ENCODE measurements at places on chromosomes 3 and 15.

GRCh38 chr15:90192961-90193786, 8.0 kb upstream of the SEMA4B start:
- H3K36me3 ChIP-seq, result no peaks in the 10 kb centered on the region
- H3K4me3 ChIP-seq, result no peak overlapping the region
- no peaks in the 10 kb centered on the region for H3K27me3 ChIP-seq
- no peak for DNase-seq
- no peaks in the 10 kb centered on the region for H3K4me1 ChIP-seq
- H3K27ac ChIP-seq, result no peak overlapping the region

GRCh38 chr3:74080056-74080461, 455.3 kb upstream of the PDZRN3 start:
- no peak overlapping the region for H3K27ac ChIP-seq
- DNase-seq, result no peak
- peaks cover 2% of the 10 kb centered on the region for H3K4me1 ChIP-seq
- H3K36me3 ChIP-seq, result no peaks in the 10 kb centered on the region

DNA sequence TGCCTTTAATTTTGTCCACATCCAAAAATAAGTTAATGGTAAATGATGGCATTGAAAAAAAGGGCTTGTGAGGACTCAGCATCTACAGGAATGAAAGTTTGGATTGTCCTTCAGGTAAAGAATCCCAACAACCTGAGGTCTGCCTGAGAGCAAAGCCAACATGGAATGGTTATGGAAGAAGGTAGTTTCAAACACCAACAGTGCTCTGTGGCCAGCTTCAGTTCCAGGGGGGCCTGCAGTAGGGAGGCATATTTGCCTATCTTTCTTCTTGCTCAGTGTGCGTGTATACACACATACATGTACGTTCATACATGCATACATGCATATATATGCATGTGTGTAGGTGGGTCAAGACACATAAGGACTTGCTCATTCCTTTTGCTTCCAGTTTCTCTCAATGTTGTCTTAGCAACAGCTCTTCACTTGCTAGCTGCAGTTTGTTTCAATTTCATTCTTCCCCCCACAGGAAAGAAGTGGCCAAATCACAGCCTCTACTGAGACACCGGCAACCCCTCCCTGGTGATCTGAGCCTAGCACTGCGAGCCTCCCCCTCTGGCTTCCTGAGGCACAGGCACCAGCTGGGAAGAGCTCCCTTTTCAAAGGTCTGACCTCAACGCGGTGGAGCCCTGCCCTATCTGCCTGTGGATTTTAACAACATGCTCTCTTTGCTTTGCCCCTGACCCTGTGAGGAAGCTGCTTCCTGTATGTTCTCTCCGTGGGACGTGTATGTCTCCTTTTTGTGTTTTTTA, 146.2 kb downstream of the KLF13 start:
- no peaks in the 10 kb centered on the region for H3K27me3 ChIP-seq
- no peak overlapping the region for H3K27ac ChIP-seq
- H3K4me3 ChIP-seq, result no peak overlapping the region
- no peaks in the 10 kb centered on the region for H3K4me1 ChIP-seq
- H3K36me3 ChIP-seq, result no peaks in the 10 kb centered on the region
- peak; percentile 61 for DNase-seq

DNA sequence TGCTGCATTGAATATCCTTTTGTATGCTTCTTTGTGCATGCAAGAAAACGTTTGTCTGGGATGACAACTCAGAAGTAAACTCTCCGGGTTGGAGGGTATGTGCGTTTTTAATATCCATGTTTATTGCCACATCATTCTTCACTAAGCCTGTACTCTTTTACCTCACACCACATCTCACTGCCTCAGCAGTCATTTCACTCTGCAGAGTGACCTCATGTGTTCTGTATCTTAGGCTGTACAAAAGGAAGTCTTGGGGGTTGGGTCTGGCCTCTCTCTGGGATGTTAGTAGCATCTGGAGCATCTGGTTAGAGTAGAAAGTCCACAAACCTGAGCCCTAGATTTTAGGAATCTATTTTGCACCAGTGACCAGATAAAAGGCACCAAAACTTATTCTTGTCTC, 16.1 kb downstream of the CACNA1D start:
- no peaks in the 10 kb centered on the region for H3K27me3 ChIP-seq
- H3K4me3 ChIP-seq, result no peak overlapping the region
- H3K27ac ChIP-seq, result no peak overlapping the region
- no peaks in the 10 kb centered on the region for H3K36me3 ChIP-seq
- no peak for DNase-seq
- H3K4me1 ChIP-seq, result no peaks in the 10 kb centered on the region

DNA sequence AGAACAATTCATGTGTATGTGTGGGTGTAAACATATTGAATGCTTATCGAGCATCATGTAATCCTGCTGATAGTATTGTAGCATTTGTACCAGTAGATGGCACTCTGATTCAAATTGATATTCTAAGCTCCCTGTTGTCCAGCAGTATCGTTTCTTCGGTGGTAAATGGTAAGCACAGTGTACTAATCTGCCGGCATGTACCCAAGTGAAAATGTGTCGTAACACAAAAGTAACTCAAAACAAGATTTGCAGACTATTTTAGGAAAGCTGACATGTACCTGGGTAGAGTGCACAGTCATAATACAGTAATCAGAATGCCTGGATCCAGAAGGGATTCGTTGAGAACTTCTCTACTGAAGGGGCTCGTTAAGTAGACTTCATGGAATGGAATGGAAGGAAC, 31.7 kb upstream of the MNS1 start:
- H3K36me3 ChIP-seq, result no peaks in the 10 kb centered on the region
- no peak for DNase-seq
- no peak overlapping the region for H3K27ac ChIP-seq
- H3K4me3 ChIP-seq, result no peak overlapping the region

DNA sequence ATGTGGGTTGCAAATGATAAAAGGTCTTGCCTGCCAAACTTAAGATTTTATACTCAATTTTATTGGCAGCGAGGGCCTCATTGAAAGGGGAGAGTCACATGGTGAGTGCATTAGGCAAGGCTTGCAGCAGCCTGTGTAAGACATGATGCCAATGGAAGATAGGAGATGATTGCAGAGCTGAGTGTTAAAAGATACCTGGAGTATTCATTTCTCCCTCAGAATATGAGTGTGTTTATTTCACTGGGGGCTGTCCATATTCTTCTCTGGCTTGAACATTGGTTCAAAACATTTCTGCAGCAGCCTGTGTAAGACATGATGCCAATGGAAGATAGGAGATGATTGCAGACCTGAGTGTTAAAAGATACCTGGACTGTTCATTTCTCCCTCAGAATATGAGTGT, 165.2 kb upstream of the NUDT16 start:
- H3K27me3 ChIP-seq, result no peaks in the 10 kb centered on the region
- H3K36me3 ChIP-seq, result no peaks in the 10 kb centered on the region
- no peak overlapping the region for H3K4me3 ChIP-seq
- no peak overlapping the region for H3K27ac ChIP-seq
- no peaks in the 10 kb centered on the region for H3K4me1 ChIP-seq
- no peak for DNase-seq

DNA sequence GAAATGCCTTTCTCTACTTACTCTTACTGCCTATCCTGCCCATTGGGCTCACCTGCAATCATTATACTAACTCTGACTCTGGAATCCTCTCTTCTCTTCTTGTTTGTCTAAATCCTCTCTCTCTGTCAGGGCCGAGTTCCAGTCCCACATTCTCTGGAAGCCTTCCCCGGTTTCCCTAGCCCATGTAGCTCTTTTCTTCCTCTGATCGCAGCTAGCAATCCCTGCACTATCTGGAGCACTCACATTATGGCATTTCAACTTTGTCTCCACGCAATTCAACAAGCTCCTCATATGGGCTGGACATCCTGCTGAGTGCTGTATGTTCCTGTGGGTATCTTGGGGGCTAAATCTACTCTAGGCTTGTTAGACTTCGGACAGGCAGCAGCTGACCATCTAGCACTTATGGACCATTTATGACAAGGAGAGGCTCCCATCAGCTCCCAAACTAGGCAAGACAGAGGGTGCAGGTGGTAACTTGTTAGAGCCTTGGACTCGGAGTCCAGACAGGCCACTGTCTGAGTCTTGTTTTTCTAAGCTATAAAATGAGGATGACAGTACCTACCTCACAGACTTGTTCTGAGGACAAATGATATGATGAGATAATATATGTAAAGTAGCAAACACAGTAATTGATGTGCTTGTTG, 58.3 kb downstream of the EPHB3 start:
- H3K27ac ChIP-seq, result no peak overlapping the region
- H3K36me3 ChIP-seq, result no peaks in the 10 kb centered on the region
- no peak for DNase-seq
- H3K4me3 ChIP-seq, result no peak overlapping the region
- peaks cover 4% of the 10 kb centered on the region for H3K4me1 ChIP-seq
- peaks cover 8% of the 10 kb centered on the region for H3K27me3 ChIP-seq

DNA sequence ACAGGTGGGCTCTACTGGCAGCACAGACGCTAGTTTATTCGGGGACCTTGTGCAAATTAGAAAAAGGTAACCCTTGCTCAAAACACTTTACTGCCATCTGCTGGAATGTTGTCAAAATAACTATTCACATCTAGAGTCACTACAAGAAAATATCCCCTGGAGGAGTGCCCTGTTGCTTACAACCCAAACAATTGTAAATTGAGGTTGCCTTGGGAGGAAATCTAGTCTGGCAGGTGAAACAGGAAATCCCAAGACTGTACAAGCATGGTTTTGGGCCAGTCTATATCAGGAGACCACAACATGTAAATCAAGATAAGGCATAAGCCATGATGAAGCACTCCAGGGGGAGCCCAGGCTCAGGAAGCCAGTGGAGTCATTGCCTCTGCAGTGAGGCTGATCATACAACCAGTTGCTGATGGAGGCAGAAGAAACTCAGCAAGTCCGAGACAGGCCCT, 136.8 kb upstream of the ACP3 start:
- peak; percentile 56 for DNase-seq
- H3K27ac ChIP-seq, result no peak overlapping the region
- no peaks in the 10 kb centered on the region for H3K27me3 ChIP-seq
- H3K4me3 ChIP-seq, result no peak overlapping the region

- H3K36me3 ChIP-seq, result no peaks in the 10 kb centered on the region
- DNase-seq, result no peak
- no peaks in the 10 kb centered on the region for H3K27me3 ChIP-seq
- H3K4me3 ChIP-seq, result no peak overlapping the region
- no peak overlapping the region for H3K27ac ChIP-seq
These were observed 106.6 kb upstream of the ALDH1A3 start for GRCh38 chr15:100772892-100773520.

DNA sequence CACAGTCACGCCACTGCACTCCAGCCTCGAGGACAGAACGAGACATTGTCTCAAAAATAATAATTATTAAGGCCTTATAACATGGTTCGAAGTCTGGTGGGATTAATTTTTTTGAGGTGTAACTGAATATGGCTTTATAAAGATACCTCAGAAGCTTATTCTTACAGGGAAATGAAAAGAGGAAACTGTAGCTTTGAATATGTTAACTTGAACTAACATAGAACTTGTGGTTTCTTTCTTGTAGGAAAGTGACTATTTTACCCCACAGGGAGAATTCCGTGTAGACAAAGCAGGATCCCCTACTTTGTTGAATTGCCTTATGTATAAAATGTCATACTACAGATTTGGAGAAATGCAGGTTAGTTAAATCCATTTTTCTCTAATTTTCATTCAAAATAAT, 96.3 kb downstream of the STT3B start:
- no peaks in the 10 kb centered on the region for H3K4me1 ChIP-seq
- H3K27ac ChIP-seq, result no peak overlapping the region
- no peak overlapping the region for H3K4me3 ChIP-seq
- H3K36me3 ChIP-seq, result peaks cover 100% of the 10 kb centered on the region

DNA sequence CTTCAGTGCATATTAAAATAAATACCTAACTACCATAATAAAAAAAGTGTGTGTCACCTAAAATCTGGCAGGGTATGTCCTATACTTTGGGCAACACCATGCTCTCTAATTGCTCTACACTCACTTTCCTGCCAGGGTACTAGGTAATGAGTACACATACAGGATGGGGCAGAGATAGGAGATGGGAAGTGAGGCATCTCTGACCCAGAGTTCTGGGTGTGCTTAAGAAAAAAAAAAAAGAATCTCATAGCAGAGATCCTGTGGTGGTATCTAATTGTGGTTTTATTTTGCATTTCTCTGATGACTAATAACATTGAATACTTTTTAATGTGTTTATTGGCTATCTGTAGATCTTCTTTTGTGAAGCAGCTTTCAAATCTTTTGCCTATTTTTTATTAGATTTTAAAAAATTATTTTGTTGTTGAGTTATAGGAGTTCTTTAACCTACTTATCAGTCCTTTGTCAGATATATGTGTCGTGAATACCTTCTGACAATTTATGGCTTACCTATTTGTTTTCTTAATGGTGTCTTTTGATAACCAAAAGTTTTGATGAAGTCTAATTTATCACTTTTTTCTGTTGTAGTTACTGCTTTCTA, 48.0 kb downstream of the EEFSEC start:
- no peak overlapping the region for H3K4me3 ChIP-seq
- H3K27me3 ChIP-seq, result no peaks in the 10 kb centered on the region
- peaks cover 14% of the 10 kb centered on the region for H3K4me1 ChIP-seq
- no peak overlapping the region for H3K27ac ChIP-seq
- no peaks in the 10 kb centered on the region for H3K36me3 ChIP-seq

DNA sequence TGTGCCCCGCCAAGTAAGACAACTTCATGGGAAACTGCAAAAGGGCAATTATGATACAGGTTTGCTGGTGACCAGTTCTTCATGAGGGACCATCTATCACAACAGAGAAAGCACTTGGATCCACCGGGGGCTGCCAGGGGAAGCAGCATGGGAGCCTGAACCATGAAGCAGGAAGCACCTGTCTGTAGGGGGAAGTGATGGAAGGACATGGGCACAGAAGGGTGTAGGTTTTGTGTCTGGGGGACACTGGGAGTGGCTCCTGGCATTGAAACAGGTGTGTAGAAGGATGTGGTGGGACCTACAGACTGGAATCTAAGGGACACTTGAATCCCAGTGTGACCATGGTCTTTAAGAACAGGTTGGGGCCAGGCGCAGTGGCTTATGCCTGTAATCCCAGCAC, 22.6 kb downstream of the MKRN2 start:
- peaks cover 83% of the 10 kb centered on the region for H3K36me3 ChIP-seq
- no peak overlapping the region for H3K27ac ChIP-seq
- no peak for DNase-seq
- H3K27me3 ChIP-seq, result no peaks in the 10 kb centered on the region
- H3K4me3 ChIP-seq, result no peak overlapping the region

DNA sequence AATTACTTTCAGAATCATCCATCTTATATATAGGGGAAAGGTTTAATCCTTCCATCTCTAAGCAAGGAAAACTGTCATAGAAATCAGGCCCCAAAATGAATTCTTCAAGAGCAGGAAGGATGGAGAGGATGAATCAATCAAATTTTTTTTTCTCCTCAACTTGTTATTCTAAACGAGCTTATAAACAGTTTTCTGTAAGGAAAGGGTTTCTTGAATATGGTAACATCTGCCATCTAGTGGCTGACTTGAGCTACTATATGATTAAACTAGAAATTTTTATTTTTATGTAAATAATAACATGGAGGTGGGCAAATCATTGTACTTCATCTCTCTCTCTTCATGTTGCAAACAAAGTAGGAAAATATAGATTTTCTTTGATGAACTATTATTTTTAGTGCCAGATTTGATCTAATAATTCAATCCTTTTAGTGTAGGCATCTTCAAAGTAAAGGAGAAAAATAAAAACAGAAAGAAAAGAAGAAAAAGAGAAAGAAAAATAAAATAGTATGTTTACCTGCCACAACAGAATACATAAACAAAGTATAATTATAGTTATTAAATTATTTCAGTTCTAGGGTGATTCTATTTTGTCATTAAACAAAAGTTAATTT, 146.6 kb downstream of the SERPINI1 start:
- DNase-seq, result no peak
- H3K4me1 ChIP-seq, result peaks cover 12% of the 10 kb centered on the region
- H3K27ac ChIP-seq, result no peak overlapping the region
- H3K4me3 ChIP-seq, result no peak overlapping the region
- no peaks in the 10 kb centered on the region for H3K36me3 ChIP-seq
